GM12878 (cell line): ENCODE measurements at places on chromosomes 2 and 18.

DNA sequence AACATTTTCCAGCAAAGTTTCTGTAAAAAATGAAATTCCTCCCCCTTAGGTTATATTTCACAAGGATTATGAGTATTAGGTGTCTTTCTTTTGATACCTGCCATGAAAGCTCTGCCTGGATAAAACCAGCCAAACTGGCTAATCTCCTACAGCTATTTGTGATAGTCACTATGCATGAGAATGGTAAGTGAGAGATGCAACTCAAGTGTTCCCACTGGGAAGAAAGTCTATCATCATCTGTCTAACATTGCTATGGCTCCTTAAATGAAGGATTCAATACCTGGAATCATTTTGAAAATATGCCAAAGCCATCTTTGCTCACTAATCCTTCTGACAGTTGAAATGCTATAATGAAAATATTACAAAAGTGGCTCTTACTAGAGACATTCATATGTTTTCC, 339.9 kb upstream of the LRRTM4 start:
- DNase-seq, result no peak

GRCh38 chr2:30942419-30942818, 135.2 kb upstream of the CAPN13 start:
- DNase-seq, result no peak

- no peak for DNase-seq
Measured at GRCh38 chr2:26846334-26847306, 1.3 kb upstream of the DPYSL5 start.

DNA sequence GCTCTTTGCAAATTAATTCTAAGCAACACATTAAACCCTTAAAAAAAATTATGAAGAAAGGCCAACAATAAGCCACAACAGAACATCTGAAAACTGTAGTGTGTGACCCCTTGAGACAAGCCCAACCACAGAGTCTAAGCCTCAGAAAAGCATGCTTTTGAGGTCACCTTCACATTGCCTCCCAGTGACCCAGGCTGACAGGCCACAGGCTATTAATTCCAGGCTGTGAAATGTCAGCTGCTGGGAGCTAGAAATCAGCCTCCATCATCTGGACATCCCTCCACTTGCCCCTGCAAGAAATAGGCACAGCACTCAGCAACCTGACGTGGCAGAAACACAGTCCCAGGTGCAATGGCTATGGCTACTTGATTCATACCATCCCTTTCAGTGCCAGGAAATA, 179.4 kb upstream of the ZFP36L2 start:
- DNase-seq, result no peak

DNA sequence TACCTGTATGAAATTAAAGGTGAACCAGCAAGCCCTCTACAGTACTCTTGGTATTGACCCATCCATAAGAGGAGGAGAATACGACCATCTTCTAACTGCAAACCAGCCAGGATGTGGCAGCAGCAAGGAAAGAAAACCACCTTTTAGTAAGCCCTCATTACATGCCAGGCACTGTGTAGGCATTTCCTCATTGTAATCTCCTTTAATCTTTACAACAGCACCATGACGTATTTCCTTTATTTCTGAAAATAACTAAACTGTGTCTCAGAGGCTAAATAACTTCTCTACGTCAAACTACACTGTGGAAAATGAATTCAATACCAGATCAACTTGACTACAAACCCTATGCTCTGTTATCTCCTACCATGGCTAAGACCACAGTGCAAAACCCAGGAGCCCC, 18.2 kb downstream of the WDR35 start:
- DNase-seq, result no peak
